ENCODE measurements at places on chromosomes 6 and 20.

- DNase-seq = no peak
- H3K27me3 ChIP-seq = no peaks in the 10 kb centered on the region
- H3K36me3 ChIP-seq = no peaks in the 10 kb centered on the region
- H3K4me3 ChIP-seq = no peak overlapping the region
These were observed 121.6 kb downstream of the PREX1 start for GRCh38 chr20:48706116-48706656.

DNA sequence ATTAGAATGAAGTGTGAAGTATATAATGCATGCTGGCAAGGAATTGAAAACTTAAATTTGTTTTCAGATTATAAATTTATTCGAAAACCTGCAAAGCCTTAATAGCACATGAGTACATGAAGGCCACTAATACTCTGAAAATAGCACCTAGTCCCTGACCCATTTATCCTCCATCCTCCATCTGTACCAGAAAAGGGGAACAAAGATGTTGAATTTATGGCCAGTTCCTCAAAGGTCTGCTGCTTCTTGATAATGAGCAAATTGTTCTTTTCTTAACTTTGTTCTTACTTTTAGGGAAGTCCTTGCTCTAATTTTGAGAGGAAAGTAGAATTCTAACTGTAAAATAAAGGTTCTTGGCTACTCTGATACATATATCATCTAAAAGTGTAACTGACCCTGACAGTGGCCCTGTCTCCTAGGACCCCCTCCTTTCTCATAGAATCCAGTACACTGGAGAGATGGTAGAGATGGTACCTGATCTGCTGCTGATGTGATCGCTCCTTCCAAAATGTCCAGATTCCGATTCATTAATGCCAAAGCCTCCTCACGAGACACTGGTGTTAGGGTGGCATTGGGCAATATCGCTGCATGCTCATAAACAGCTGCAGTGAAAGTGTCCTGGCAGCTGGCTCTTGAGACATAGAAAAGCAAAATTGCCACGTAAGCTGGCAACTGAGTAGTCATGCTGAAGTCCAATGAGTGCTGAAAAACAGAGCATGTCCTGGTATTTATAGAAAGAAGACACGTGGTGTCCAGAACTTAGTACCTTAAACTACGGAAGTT lies at the start of gene VNN1:
Gene VNN1 (minus strand): TSS at position 704 of the 783 bp plus-strand sequence. CDS start 20 bp downstream, at position 684.
- H3K27me3 ChIP-seq = no peaks in the 10 kb centered on the region
- H3K36me3 ChIP-seq = no peaks in the 10 kb centered on the region
- DNase-seq = no peak
- peaks cover 11% of the 10 kb centered on the region for H3K4me1 ChIP-seq
- H3K27ac ChIP-seq = no peak within 1 kb of the TSS

- H3K4me3 ChIP-seq = no peak overlapping the region
- no peaks in the 10 kb centered on the region for H3K4me1 ChIP-seq
- H3K27ac ChIP-seq = no peak overlapping the region
These were observed 20.6 kb downstream of the CNBD2 start for GRCh38 chr20:35988910-35989463.

DNA sequence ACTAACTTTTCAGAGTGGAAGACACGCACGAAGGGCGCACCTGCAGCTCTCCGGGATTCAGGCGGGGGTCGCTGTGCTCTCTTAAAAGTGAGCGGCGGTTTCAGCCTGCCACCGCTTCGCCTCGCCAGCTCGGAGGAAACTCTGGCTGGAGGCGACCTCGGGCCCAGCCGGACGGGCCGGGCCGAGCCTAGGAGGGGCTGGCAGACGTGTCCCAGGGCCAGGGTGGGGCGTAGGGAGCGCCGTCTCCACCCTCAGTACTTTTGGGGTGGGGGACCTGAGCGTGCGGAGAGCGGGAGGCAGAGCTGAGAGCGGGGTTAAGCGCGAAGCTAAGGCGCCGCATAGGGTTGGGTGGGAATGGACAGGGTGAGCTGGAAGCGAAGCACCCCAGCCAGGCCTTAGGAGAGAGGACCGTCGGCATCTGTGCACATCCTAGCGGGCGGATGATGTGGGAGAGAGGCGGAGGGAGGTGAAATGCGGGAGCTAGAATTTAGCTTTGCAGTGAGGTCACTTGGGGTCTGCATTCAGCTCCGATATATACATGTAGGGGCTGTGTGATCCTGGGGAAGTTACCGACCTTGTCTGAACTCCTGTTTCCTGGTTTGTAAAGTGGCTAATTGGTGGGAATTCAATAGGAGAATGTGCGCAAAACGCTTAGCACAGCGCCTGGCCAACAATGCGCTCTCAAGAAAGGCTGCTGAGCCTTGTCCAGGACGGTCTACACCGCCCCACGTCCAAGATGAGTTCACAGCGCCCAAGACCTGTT lies 6.5 kb upstream of the TFAP2A start:
- H3K36me3 ChIP-seq = no peaks in the 10 kb centered on the region
- H3K27me3 ChIP-seq = no peaks in the 10 kb centered on the region
- no peak overlapping the region for H3K4me3 ChIP-seq
- no peak for DNase-seq
- peaks cover 27% of the 10 kb centered on the region for H3K4me1 ChIP-seq

GRCh38 chr6:129320892-129321291 lies 389.1 kb downstream of the ARHGAP18 start:
- no peak overlapping the region for H3K4me3 ChIP-seq
- DNase-seq = no peak
- no peaks in the 10 kb centered on the region for H3K27me3 ChIP-seq
- H3K4me1 ChIP-seq = peaks cover 30% of the 10 kb centered on the region
- no peak overlapping the region for H3K27ac ChIP-seq

- DNase-seq = no peak
- H3K4me1 ChIP-seq = no peaks in the 10 kb centered on the region
These were observed 173.1 kb upstream of the MMS22L start for GRCh38 chr6:97456070-97456469.

GRCh38 chr6:156953127-156953478 lies 175.9 kb downstream of the ARID1B start:
- no peaks in the 10 kb centered on the region for H3K27me3 ChIP-seq
- H3K27ac ChIP-seq = peak overlapping the region; percentile 35
- no peak overlapping the region for H3K4me3 ChIP-seq
- DNase-seq = no peak

- no peaks in the 10 kb centered on the region for H3K36me3 ChIP-seq
- H3K27me3 ChIP-seq = no peaks in the 10 kb centered on the region
- H3K4me3 ChIP-seq = peak overlapping the region; percentile 17
- peak overlapping the region; percentile 66 for H3K27ac ChIP-seq
These were observed 76.7 kb downstream of the RNF182 start for GRCh38 chr6:14001329-14002012.

GRCh38 chr6:104573350-104573749 lies 286.4 kb downstream of the HACE1 start:
- no peaks in the 10 kb centered on the region for H3K4me1 ChIP-seq
- H3K36me3 ChIP-seq = no peaks in the 10 kb centered on the region
- no peak overlapping the region for H3K4me3 ChIP-seq
- no peaks in the 10 kb centered on the region for H3K27me3 ChIP-seq

GRCh38 chr20:54176610-54177009 lies 2.8 kb upstream of the CYP24A1 start:
- DNase-seq = no peak
- H3K27ac ChIP-seq = peak overlapping the region; percentile 6
- H3K4me3 ChIP-seq = no peak overlapping the region
- no peaks in the 10 kb centered on the region for H3K27me3 ChIP-seq
- H3K36me3 ChIP-seq = peaks cover 12% of the 10 kb centered on the region
- peaks cover 49% of the 10 kb centered on the region for H3K4me1 ChIP-seq

DNA sequence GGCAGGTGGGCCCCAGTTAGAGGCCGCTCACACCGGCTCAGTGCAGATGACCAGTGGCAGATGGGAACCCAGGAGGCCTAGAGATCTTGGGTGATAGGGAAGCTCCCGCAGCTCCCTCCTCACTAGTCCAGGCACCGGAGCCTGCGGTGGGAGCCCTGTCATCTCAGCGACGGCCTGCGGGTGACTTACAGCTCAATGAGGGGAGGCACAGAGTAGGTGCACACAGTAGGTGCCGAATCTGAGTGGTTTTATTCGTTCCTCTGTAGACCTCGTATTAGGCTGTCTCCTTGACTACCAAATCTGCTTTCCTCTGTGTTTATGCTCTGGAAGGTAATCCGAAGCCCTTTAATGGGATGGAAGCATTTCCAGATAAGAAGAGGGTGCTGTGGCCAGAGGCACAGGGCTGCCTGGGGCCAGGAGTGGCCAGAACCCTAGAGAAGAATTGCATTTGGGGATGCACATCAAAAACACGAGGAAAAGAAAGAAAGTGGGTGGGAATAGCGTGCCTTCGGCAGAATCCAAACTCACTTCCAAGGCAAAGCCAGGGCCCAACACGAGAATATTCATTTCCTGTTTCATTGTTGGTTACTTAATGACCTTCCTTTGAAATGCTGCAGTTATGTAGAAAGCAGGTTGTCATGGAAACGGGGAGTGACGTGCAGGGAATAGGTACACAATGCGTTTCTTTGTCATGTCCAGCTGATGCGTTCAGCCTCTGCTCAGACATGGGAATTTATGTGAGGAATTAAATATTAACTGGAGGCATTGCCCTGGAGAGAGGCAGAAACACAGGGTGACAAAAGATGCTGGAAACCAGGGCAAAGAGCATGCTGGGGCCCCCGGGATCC lies 24.7 kb downstream of the MYT1 start:
- H3K27ac ChIP-seq = no peak overlapping the region
- peaks cover 100% of the 10 kb centered on the region for H3K27me3 ChIP-seq

- no peaks in the 10 kb centered on the region for H3K27me3 ChIP-seq
- H3K4me1 ChIP-seq = peaks cover 23% of the 10 kb centered on the region
- no peak for DNase-seq
- H3K36me3 ChIP-seq = peaks cover 15% of the 10 kb centered on the region
- no peak overlapping the region for H3K4me3 ChIP-seq
These were observed 90.4 kb downstream of the NFATC2 start for GRCh38 chr20:51452091-51452613.

DNA sequence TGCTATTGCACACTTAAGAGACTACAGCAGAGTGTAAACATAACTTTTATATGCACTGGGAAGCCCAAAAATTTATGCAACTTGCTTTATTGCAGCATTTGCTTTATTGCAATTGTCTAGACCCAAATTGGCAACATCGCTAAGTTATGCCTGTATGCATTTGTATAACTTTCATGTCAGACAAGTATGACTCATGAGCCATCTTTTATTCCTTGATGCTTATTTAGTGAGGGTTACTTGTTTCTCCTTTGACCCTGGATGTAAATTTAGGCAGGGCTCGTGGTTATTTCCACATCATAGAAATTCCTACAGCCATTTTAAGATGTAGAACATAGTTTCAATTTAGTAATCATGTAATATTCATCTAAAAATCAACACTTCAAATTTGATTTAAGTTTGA lies 130.3 kb upstream of the LY86 start:
- no peaks in the 10 kb centered on the region for H3K4me1 ChIP-seq
- H3K4me3 ChIP-seq = no peak overlapping the region
- no peak for DNase-seq

- H3K4me1 ChIP-seq = no peaks in the 10 kb centered on the region
- DNase-seq = no peak
- peaks cover 2% of the 10 kb centered on the region for H3K27me3 ChIP-seq
- no peak overlapping the region for H3K27ac ChIP-seq
- H3K36me3 ChIP-seq = no peaks in the 10 kb centered on the region
These were observed 82.1 kb upstream of the DTNBP1 start for GRCh38 chr6:15744818-15745402.

- H3K27me3 ChIP-seq = no peaks in the 10 kb centered on the region
- H3K4me3 ChIP-seq = no peak overlapping the region
These were observed 2.4 kb upstream of the SYCP2L start for GRCh38 chr6:10884245-10884972.

DNA sequence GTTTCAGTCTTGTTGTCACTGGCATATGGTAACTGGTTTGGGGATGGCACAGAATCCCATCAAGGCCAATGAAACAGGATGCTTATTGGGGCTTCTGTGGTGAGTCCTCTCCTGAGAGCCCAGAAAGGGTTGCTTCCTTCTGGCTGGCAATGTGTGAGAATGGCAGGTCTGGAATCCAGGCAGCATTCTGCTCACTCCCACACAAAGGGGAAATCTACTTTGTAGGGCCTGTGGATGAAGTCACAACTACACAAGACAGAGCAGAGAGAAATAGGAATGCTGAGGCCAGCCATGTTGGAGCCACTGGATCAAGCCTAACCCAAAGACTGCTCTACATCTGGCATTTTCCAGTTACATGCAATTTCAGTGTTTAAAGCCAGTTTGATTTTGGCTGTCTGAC lies 15.7 kb downstream of the PLAGL2 start:
- H3K27me3 ChIP-seq = no peaks in the 10 kb centered on the region
- H3K4me3 ChIP-seq = no peak overlapping the region
- DNase-seq = no peak

DNA sequence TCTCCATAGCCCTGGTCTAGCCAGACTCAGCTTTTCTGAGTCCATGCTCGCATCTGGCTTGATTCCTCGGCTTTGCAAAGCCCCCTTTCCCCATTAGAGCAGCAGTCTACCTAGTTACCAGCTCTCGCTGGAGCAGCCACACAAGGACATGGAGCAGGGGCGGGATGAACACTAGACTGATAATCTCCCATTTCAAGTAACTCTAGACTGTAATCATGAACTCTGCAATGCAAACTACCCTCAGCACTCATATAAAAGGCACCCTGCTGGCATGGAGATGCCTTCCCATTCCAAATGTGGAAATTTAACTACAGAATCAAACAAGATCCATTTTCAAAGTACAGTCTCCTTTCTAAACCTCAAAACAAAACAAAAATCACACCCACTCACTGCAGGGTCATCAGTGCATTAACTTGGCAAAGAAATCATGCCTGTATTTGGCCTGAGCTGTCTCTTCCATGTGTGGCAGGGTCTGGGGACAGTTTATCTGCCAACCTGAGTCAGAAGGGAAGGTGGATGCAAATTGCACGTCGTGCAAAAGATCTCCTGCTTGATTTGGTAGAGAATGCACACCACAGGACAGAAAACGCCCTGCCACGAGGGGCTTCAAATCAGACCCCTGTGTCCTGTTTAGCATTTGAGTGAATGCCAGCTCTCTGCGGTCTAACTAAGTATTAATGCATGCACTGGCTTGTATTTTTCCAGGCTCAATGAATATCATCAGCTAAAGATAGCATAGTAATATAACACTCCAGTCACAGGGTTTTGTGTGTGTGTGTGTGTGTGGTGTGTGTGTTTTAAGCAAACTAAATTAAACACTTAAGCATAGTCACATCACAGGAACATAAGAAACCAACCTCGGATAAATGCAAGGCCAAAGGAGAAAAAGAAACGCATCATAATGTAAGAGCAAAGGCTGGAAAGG lies 85.3 kb downstream of the MYLK4 start:
- H3K27me3 ChIP-seq = no peaks in the 10 kb centered on the region
- DNase-seq = no peak
- H3K4me1 ChIP-seq = no peaks in the 10 kb centered on the region

DNA sequence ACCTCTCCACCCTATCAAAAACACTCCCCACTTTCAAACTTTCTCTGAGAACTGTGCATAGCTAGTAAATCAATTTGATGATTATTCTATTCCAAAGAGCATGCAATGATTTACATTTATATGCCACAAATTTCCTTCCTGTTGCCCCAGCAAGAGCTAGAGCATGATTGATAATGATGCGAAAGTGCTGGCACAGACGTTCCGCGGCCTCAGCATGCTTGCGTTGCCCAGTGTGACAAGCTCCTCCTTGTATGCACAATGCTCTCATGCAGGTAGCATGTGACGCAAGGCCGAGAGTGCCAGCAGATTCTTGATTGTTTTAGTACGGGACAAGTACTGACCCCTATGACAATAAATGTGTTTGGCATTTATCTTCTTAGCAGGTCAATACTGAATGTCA lies 696.3 kb upstream of the SLC35B3 start:
- H3K36me3 ChIP-seq = no peaks in the 10 kb centered on the region
- no peaks in the 10 kb centered on the region for H3K4me1 ChIP-seq
- H3K27ac ChIP-seq = no peak overlapping the region
- no peak overlapping the region for H3K4me3 ChIP-seq
- no peaks in the 10 kb centered on the region for H3K27me3 ChIP-seq

GRCh38 chr6:57303931-57304681 lies 13.3 kb upstream of the PRIM2 start:
- H3K27ac ChIP-seq = no peak overlapping the region
- no peak overlapping the region for H3K4me3 ChIP-seq

All from PC-9 (cell line).